GM13976 (cell line): ENCODE measurements at places on chromosomes 5 and 9.

GRCh38 chr5:174293006-174293405 lies 247.5 kb downstream of the NSG2 start:
- no peak for DNase-seq

- no peak for DNase-seq
Observed at GRCh38 chr9:32882705-32883104, 99.4 kb downstream of the TMEM215 start.

DNA sequence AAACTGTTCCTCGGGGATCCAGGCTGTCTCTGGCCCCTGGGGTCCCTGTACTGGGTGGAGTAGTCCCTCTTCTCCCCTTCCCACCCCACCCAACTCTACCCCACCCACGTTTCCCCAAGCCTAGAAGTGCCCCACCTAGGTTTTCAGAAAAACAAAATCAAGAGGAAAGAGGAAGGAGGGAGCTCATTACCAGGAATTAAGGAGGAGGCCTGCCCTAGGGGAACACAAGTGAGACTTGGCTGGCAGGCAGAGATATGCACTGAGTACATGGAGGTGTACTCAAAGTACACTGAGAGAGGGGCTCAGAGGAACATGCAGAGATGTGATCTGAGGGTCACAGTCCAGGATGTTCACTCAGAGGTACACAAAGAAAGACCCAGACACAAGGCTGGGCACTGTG lies 10.2 kb downstream of the AQP3 start:
- no peak for DNase-seq

GRCh38 chr5:140882591-140882899 lies 621 bp downstream of the PCDHA13 start:
- DNase-seq, result no peak

GRCh38 chr5:82793808-82794419 lies 283.3 kb downstream of the TMEM167A start:
- DNase-seq, result no peak

DNA sequence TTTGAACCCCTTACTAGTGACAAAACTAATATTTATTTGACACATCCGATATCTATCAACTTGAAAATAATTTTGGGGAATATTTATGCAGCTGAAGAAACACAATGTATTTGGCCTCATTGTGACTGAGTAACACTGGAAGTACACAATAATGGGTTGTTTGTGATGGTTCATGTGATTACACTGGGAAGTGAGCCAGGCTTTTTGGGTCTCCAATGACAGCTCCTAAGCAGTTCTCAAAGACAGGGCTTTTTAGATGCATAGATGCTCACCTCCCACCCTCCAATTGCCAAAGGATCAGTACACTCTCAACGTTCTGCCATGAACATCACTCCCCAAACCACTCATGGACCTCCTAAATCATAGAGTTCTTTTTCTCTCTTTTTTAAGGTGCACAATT lies 170.0 kb downstream of the SLC24A2 start:
- DNase-seq, result no peak

GRCh38 chr5:82785882-82786509 lies 291.2 kb downstream of the TMEM167A start:
- no peak for DNase-seq

DNA sequence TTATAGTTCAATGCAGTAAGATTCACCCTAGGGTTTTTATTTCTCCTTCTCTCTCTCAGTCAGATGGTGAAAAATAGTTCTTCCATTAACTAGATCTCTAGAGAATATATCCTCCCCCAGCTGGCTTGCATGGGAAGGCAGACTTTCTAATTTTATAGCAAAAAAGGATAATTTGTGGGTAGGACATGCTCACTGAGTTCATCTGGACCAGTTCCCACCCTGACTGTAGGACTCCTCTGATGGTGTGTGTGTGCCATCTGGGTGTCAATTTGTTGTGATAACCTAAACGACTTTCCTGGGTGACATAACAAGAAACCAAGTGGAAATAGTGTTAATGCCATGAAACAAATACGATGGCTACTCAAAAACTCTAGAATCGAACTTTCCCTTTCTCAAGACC lies 44.9 kb downstream of the APBA1 start:
- DNase-seq, result no peak

GRCh38 chr5:27722337-27722736 lies 684.0 kb upstream of the CDH9 start:
- DNase-seq, result no peak

DNA sequence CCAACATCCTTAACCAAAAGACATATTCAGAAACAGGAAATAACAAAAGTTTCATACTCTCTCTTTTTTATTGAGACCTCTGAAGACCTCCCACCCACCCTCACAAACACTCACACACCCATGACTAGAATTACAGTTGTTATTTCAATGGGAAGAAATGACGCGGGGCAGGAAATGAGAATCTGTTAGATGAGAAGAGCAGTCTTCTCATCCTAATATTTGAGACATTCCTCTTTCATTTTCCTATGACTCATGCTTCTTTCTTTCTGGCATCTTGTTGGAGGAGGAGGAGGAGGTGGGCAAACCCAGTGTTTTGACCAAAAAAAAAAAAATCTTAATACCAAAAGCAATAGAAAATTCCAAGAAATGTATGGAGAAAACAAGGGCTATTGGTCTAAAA lies 179.5 kb upstream of the TARS1 start:
- no peak for DNase-seq

- DNase-seq, result no peak
Observed at GRCh38 chr5:80369521-80369920, 38.3 kb upstream of the ZFYVE16 start.

- no peak for DNase-seq
Observed at GRCh38 chr5:118043531-118043930, 944.8 kb downstream of the DTWD2 start.

GRCh38 chr5:50702615-50703366 lies 36.4 kb downstream of the PARP8 start:
- DNase-seq, result no peak

GRCh38 chr9:13941714-13942113 lies 372.2 kb downstream of the NFIB start:
- no peak for DNase-seq

GRCh38 chr9:134025606-134026541 lies 593 bp downstream of the BRD3OS start:
- peak; percentile 78 for DNase-seq
